ENCODE measurements at places on chromosomes 13 and 19. TPM values are rescaled to one million over a fixed set of nuclear protein-coding genes. Genes with fewer than 3 reads are reported as not detected.

DNA sequence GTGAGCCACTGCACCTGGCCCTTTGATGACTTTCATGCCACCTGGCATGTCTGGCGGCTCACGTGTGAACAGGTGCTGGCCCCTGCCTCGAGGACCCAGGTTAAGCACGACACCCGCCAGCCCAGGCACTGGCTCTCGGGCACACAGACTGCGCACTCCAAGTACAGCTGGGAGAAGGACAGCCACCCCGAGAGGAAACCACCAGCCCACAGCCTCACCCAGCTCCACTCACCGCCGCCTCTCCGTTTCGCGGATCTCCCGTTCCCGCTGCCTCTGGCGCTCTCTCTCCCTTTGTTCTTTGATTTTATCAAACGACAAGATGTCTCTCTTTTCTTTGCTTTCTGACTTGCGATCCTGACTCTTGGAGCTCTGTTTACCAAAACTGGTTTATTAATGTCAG, 27.4 kb upstream of the TINCR start:
- no peaks in the 10 kb centered on the region for H3K27me3 ChIP-seq
- no peak overlapping the region for H3K27ac ChIP-seq
- H3K4me1 ChIP-seq = no peaks in the 10 kb centered on the region
- H3K4me3 ChIP-seq = no peak overlapping the region
- DNase-seq = no peak
- peaks cover 97% of the 10 kb centered on the region for H3K36me3 ChIP-seq

- H3K27me3 ChIP-seq = no peaks in the 10 kb centered on the region
- no peaks in the 10 kb centered on the region for H3K36me3 ChIP-seq
- no peak overlapping the region for H3K4me3 ChIP-seq
These were observed 8.5 kb upstream of the UBE2L5 start for GRCh38 chr13:30413842-30414241.

DNA sequence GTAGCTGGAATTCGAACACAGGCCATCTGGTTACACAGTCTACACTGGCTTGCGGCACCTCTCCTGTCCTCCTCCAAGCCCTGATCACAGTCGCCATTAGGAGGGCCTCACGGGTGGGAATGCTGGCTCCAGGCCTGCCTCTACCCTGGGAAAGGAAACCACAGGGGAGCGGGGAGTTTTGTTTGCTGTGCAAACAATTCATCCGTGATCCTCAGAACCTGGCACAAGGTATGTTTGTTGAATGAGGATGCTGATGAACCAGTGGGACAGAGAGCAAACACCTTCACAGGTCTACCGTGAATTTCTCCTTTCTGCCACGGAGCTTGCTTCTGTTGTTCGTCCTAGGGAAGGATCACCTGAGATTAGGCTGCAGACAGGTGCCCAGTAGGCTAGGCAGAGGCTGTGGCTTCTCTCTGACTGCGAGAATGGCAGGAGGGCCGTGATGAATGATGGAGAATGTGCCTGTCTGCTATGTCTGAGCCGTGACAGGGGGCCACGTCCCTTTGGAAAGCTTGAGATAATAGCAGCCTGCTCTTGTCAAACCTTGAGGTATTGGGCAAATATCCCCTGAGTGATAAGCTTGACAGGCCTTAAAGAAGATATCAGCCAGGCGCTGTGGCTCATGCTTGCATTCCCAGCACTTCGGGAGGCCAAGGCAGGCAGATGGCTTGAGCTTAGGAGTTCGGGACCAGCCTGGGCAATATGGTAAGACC, 36.7 kb downstream of the PIN1 start:
- peaks cover 8% of the 10 kb centered on the region for H3K4me1 ChIP-seq
- H3K27ac ChIP-seq = no peak overlapping the region
- no peaks in the 10 kb centered on the region for H3K36me3 ChIP-seq
- no peak for DNase-seq
- H3K27me3 ChIP-seq = no peaks in the 10 kb centered on the region

- H3K4me3 ChIP-seq = no peak overlapping the region
- H3K27ac ChIP-seq = no peak overlapping the region
- no peak for DNase-seq
- no peaks in the 10 kb centered on the region for H3K36me3 ChIP-seq
- H3K27me3 ChIP-seq = no peaks in the 10 kb centered on the region
- H3K4me1 ChIP-seq = no peaks in the 10 kb centered on the region
These were observed 48.0 kb upstream of the IPO5 start for GRCh38 chr13:97905517-97905916.

GRCh38 chr13:20442798-20443381, 82.8 kb downstream of the CRYL1 start:
- H3K4me3 ChIP-seq = no peak overlapping the region
- H3K4me1 ChIP-seq = peaks cover 4% of the 10 kb centered on the region
- H3K27me3 ChIP-seq = no peaks in the 10 kb centered on the region
- H3K27ac ChIP-seq = no peak overlapping the region

- H3K36me3 ChIP-seq = no peaks in the 10 kb centered on the region
- H3K4me1 ChIP-seq = no peaks in the 10 kb centered on the region
- H3K4me3 ChIP-seq = no peak overlapping the region
- no peak for DNase-seq
These were observed 27.4 kb downstream of the STARD13 start for GRCh38 chr13:33257841-33258807.

GRCh38 chr19:45569619-45570421, 14.8 kb downstream of the OPA3 start:
- peak; percentile 43 for DNase-seq
- peaks cover 3% of the 10 kb centered on the region for H3K4me1 ChIP-seq
- no peaks in the 10 kb centered on the region for H3K27me3 ChIP-seq
- no peak overlapping the region for H3K4me3 ChIP-seq
- no peaks in the 10 kb centered on the region for H3K36me3 ChIP-seq

GRCh38 chr13:44331912-44332851, 41.4 kb upstream of the SERP2 start:
- no peak for DNase-seq
- H3K4me1 ChIP-seq = no peaks in the 10 kb centered on the region
- H3K27ac ChIP-seq = no peak overlapping the region

DNA sequence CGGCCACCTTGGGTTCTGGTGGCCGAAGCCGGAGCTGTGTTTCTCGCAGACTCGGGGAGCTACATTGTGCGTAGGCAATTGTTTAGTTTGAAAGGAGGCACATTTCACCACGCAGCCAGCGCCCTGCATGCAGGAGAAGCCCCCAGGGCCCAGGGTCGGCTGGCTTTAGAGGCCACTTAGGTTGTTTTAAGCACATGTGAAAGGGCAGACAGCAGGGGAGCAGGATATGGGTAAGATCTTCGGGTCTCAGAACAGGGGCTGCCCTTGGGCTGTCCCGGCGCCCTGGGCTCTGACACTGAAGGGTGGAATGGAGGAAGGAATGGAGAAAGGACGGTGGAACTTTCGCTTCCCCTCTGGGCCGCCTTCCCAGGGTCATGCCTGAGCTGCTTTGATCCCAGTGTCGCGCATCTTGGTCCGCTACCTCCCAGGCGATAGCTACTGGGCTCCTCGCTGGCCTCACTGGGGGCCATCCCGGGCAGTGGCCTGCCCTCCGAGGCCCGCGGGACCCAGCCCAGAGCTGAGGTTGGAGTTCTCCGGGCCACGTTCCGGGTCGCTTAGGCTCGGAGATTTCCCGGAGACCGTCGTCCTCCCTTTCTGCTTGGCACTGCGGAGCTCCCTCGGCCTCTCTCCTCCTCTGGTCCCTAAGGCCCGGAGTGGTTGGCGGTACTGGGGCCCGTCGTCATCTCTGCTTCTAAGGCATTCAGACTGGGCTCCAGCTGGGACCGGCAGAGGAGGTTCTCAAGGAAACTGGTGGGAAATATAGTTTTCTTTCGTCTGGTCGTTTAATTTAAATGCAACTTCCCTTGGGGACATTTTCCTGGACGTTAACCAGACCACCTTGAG, 4.3 kb upstream of the POU4F1 start:
- H3K27me3 ChIP-seq = peaks cover 77% of the 10 kb centered on the region
- no peak for DNase-seq
- H3K4me1 ChIP-seq = peaks cover 51% of the 10 kb centered on the region
- H3K36me3 ChIP-seq = no peaks in the 10 kb centered on the region
- H3K27ac ChIP-seq = no peak overlapping the region
- H3K4me3 ChIP-seq = no peak overlapping the region

DNA sequence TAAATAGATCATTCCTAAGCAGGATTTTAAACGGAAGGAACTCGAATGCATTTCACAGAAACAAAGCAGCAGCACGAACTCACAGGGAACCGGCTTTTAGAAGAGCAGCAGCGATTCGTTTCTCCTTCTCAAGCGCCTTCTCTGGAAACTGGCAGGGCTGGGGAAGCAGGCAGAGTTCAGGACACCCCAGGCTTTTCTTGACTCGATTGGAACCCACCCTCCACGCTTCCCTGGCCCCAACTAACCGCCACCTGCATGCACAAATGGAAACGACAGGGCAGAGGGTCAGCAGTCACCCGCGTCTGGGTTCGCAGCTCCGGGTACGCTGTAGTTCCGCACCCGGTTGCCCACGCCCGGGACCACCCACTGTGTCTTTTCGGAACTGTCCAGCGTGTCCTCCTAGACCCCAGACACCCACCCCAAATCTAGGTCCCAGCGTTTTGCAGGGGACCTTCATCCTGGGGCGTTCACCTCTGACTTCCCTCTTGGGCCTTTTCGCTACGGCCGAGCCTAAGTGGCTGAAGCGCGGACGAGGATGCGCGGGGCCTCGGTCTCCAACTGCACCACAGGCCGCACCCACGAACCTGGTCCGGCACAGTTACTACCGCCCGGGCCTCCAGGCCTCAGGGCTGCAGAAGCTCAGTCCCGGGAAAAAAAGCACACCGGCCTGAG, 500 bp downstream of the ZFP30 start:
- peak; percentile 2 for DNase-seq
- H3K27ac ChIP-seq = peak overlapping the region; percentile 91
- peak overlapping the region; percentile 82 for H3K4me3 ChIP-seq
- H3K36me3 ChIP-seq = no peaks in the 10 kb centered on the region

DNA sequence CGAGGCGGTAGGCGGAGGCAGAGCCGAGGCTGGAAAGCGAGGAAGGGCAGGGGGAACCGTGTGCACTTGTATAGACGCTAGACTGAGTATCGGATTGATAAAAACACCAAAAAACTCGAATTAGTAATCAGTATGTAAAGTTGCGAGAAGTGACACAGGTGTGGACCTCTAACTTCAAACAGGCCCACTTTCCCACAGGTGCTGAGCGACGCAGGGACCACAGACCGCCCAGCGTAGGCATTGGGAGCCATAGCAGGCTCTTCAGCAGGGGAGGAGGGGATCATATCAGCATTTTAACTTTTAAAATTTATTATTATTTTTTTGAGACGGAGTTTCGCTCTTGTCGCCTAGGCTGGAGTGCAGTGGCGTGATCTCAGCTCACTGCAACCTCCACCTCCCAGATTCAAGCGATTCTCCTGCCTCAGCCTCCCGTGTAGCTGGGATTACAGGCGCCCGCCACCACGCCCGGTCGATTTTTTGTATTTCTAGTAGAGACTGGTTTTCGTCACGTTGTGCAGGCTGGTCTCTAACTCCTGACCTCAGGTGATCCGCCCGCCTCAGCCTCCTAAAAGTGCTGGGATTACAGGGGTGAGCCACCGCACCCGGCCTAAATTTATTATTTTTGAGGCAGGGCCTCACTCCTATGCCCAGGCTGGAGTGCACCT, 574 bp downstream of the VMAC start:
- peak overlapping the region; percentile 55 for H3K27ac ChIP-seq
- H3K4me1 ChIP-seq = peaks cover 48% of the 10 kb centered on the region
- no peak for DNase-seq
- peak overlapping the region; percentile 85 for H3K4me3 ChIP-seq
- H3K36me3 ChIP-seq = peaks cover 14% of the 10 kb centered on the region

DNA sequence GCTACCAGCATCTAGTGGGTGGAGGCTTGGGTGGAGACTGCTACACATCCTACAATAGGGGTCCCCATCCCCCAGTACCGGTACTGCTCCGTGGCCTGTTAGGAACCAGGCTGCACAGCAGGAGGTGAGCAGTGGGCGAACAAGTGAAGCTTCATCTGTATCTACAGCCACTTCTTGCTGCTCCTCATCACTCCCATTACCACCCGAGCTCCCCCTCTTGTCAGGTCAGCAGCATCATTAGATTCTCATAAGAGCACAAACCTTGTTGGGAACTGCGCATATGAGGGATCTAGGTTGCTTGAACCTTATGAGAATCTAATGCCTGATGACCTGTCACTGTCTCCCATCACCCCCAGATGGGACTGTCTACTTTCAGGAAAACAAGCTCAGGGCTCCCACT, 37.0 kb downstream of the NWD1 start:
- no peak overlapping the region for H3K27ac ChIP-seq
- no peaks in the 10 kb centered on the region for H3K36me3 ChIP-seq
- peaks cover 8% of the 10 kb centered on the region for H3K27me3 ChIP-seq
- no peak for DNase-seq

GRCh38 chr19:55347442-55348009, 7.0 kb downstream of the COX6B2 start:
- H3K36me3 ChIP-seq = peaks cover 8% of the 10 kb centered on the region
- peaks cover 4% of the 10 kb centered on the region for H3K4me1 ChIP-seq
- peaks cover 13% of the 10 kb centered on the region for H3K27me3 ChIP-seq
- H3K27ac ChIP-seq = no peak overlapping the region
- no peak for DNase-seq

DNA sequence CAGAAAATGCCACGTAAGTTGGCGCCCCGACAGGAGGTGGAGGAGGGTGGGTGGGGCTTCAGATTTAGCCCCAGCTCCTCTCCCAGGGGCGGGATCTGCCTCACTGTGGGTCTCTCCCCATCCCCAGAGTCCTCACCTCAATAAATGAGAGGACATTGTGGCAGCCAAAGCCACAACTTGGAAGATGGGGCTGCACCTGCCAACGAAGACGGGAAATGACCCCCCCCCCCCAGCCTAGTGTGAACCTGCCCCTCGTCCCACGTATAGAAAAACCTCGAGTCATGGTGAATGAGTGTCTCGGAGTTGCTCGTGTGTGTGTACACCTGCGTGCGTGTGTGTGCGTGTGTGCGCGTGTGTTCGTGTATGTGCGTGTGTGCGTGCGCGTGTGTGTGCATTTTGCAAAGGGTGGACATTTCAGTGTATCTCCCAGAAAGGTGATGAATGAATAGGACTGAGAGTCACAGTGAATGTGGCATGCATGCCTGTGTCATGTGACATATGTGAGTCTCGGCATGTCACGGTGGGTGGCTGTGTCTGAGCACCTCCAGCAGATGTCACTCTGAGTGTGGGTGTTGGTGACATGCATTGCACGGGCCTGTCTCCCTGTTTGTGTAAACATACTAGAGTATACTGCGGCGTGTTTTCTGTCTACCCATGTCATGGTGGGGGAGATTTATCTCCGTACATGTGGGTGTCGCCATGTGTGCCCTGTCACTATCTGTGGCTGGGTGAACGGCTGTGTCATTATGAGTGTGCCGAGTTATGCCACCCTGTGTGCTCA, 1.5 kb upstream of the TRAPPC5 start:
- H3K27ac ChIP-seq = no peak overlapping the region
- peaks cover 14% of the 10 kb centered on the region for H3K27me3 ChIP-seq
- H3K4me3 ChIP-seq = no peak overlapping the region
- H3K36me3 ChIP-seq = peaks cover 16% of the 10 kb centered on the region
- peak; percentile 57 for DNase-seq

DNA sequence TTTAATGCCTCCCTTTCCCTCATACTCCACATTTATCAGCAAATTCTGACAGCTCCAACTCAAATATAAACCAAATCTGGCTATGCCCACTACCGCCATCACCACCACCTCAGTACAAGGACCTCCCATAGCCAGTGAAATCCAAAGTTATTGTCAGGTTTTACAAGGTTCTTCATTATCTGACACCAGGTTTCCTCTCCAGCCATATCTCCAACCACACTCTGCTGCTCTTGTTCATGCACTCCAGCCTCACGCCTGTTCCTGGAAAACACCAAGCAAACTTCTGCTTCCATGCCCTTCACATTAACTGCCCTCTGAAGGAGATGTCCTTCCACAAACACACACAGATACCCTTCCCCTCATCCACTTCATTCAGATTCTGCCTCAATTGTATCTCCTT, 102.2 kb upstream of the MIR17HG start:
- no peaks in the 10 kb centered on the region for H3K4me1 ChIP-seq
- H3K36me3 ChIP-seq = no peaks in the 10 kb centered on the region
- H3K27ac ChIP-seq = no peak overlapping the region
- no peak for DNase-seq
- H3K27me3 ChIP-seq = no peaks in the 10 kb centered on the region

Gene GPR12
- total RNA-seq = not detected

Gene N4BP2L1
- total RNA-seq = 47.5 TPM

Gene ZNF112
- total RNA-seq = 0.08 TPM

Gene NCR1
- total RNA-seq = not detected
